Body of pancreas (tissue), 4 donors: ENCODE measurements at places on chromosomes 3 and 15. TPM values are rescaled to one million over a fixed set of nuclear protein-coding genes. Genes with fewer than 3 reads are reported as not detected.

GRCh38 chr3:189269365-189269764 is 97.6 kb downstream of the TPRG1 start:
- no peaks in the 10 kb centered on the region for H3K27me3 ChIP-seq
- no peak overlapping the region for H3K27ac ChIP-seq
- no peaks in the 10 kb centered on the region for H3K4me1 ChIP-seq
- DNase-seq, result no peak
- no peaks in the 10 kb centered on the region for H3K36me3 ChIP-seq

DNA sequence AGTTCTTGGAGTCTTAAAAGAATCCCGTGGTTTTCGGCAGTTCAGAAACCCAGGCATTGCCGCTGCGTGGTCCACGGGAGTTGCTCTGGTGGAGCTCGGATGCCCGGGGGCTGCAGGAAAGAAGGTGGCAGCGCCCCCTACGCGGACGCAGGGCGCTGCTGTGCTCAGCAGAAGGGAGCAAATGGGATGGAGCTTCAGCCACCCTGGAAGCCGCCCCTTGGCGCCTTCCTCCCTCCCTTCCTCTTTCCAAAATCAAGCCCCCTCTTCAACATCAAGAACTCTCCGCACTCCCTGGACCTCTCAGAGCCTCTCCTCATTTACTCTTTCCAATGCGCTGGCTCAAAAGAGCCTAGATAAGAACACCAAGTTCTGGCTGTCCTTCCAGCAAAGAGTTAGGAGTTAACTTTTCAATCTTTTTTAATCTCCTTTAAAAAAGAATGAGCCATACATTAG is 880 bp upstream of the CHRNA7 start:
- peaks cover 33% of the 10 kb centered on the region for H3K4me1 ChIP-seq
- H3K36me3 ChIP-seq, result no peaks in the 10 kb centered on the region
- H3K27me3 ChIP-seq, result no peaks in the 10 kb centered on the region
- peak overlapping the region; percentile 47 for H3K4me3 ChIP-seq
- no peak overlapping the region for H3K27ac ChIP-seq
- DNase-seq, result peak; percentile 38

GRCh38 chr3:114557791-114558190 is 264.0 kb downstream of the TIGIT start:
- no peak overlapping the region for H3K4me3 ChIP-seq
- H3K27me3 ChIP-seq, result no peaks in the 10 kb centered on the region
- DNase-seq, result no peak
- no peak overlapping the region for H3K27ac ChIP-seq

GRCh38 chr3:33372218-33373081 is 67.8 kb downstream of the UBP1 start:
- H3K4me1 ChIP-seq, result peaks cover 3% of the 10 kb centered on the region
- no peaks in the 10 kb centered on the region for H3K27me3 ChIP-seq
- H3K4me3 ChIP-seq, result no peak overlapping the region
- H3K27ac ChIP-seq, result no peak overlapping the region
- peak; percentile 53 for DNase-seq

DNA sequence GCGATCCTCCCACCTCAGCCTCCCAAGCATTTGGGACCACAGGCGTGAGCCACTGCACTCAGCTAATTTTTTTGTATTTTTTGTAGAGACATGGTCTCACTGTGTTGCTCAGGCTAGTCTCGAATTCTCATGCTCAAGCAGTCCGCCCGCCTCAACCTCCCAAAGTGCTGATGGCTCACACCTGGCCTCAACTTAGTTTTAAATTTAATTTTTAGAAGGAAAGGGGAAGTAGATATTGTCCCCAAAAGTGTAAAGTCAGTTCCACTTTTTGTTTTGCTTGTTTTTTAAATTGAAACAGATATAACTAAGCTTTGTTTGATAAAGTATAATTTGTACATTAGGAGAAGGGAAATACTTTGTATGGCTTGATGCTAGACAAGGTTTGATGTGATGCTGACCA is 31.3 kb upstream of the NFKBIZ start:
- H3K27me3 ChIP-seq, result no peaks in the 10 kb centered on the region
- H3K4me1 ChIP-seq, result peaks cover 21% of the 10 kb centered on the region
- DNase-seq, result no peak
- no peak overlapping the region for H3K27ac ChIP-seq
- no peaks in the 10 kb centered on the region for H3K36me3 ChIP-seq

PIERCE2 gene
- total RNA-seq, result 2.0 TPM

GRCh38 chr3:188662795-188663194 is 508.8 kb downstream of the LPP start:
- no peaks in the 10 kb centered on the region for H3K36me3 ChIP-seq
- no peak overlapping the region for H3K4me3 ChIP-seq
- H3K27me3 ChIP-seq, result no peaks in the 10 kb centered on the region

GRCh38 chr3:26406636-26407035 is 215.9 kb upstream of the LRRC3B start:
- no peak for DNase-seq
- no peak overlapping the region for H3K27ac ChIP-seq
- no peaks in the 10 kb centered on the region for H3K36me3 ChIP-seq
- H3K4me1 ChIP-seq, result no peaks in the 10 kb centered on the region
- no peaks in the 10 kb centered on the region for H3K27me3 ChIP-seq

- DNase-seq, result no peak
- no peak overlapping the region for H3K27ac ChIP-seq
- no peak overlapping the region for H3K4me3 ChIP-seq
- H3K4me1 ChIP-seq, result no peaks in the 10 kb centered on the region
Measured at GRCh38 chr15:88100181-88100580, 156.4 kb downstream of the NTRK3 start.

- H3K27ac ChIP-seq, result no peak overlapping the region
- no peak overlapping the region for H3K4me3 ChIP-seq
- no peaks in the 10 kb centered on the region for H3K27me3 ChIP-seq
- no peak for DNase-seq
- H3K4me1 ChIP-seq, result no peaks in the 10 kb centered on the region
Measured at GRCh38 chr3:59043391-59043790, 6.4 kb downstream of the CFAP20DC start.

DNA sequence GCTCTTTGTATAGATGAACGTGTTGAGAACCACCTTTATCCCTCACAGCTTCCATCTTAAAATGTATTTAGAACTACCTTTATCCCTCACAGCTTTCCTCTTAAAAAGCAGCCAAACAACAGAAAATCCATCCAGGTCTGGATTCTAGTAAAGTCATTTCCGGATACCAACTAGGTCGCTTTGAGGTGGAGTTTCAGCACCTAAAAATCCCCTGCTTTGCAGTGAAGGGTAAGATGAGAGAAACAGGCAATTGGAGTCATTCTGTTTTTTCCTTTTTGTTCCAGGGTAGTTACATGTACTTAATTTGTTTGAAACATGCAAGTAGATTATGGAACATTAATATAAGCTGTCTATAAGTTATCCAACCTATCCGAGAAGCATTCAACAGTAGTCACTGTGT is 192.0 kb downstream of the UBE2E2 start:
- H3K27ac ChIP-seq, result no peak overlapping the region
- peaks cover 9% of the 10 kb centered on the region for H3K4me1 ChIP-seq
- H3K27me3 ChIP-seq, result peaks cover 3% of the 10 kb centered on the region
- no peak for DNase-seq

PODXL2 gene
- 14.2 TPM for total RNA-seq

ARL8B gene
- 30.3 TPM for total RNA-seq

- H3K27me3 ChIP-seq, result no peaks in the 10 kb centered on the region
- H3K36me3 ChIP-seq, result no peaks in the 10 kb centered on the region
- no peak overlapping the region for H3K27ac ChIP-seq
- H3K4me1 ChIP-seq, result no peaks in the 10 kb centered on the region
Measured at GRCh38 chr3:149879872-149880271, 66.9 kb downstream of the RNF13 start.
